Forelimb muscle (tissue), 1 donor: ENCODE measurements at places on chromosomes 11 and 22.

GRCh38 chr11:3732671-3733436, 61.7 kb upstream of the CHRNA10 start:
- no peak for DNase-seq

DNA sequence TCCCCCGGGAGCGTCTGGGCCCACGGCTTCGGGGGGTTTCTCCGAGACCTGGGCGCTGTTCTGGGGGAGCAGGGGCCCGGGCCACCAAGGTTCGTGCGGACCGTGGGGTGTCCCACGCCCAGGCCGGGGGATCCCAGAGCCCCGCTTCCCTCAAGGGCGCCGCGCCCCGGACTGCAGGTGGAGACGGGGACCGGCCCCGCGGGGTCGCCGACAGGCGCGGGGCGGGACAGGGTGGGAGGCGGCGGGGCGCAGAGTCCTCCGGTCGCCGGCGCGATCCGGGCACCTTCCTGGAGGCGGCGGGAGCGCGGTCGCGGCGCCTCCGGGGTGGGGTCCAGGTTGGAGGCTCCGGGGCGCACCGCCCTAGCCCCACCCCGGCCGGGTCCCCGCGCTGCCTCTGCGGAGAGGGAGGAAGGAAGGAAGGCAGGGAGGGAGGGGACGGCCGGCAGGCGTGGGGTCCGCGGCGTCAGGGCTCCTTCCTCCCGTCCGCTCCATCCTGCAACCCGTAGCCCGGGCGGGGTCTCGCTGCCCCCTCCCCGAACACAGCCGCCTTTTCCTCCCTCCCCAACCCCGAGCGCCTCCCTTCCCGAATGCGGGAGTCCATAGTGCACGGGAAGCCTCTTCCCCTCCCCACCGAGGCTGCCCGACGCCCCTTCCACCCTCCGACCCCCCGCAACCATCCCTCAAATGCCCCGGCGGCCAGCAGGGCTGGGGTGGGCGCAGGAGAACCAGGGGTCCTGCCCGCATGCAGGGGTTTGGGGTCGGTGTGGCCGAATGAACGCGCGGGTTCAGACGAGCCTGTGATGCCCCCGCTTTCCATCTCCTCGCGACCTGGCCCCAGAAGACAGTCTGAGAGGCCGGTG, 4.3 kb upstream of the ZBED4 start:
- no peak for DNase-seq

DNA sequence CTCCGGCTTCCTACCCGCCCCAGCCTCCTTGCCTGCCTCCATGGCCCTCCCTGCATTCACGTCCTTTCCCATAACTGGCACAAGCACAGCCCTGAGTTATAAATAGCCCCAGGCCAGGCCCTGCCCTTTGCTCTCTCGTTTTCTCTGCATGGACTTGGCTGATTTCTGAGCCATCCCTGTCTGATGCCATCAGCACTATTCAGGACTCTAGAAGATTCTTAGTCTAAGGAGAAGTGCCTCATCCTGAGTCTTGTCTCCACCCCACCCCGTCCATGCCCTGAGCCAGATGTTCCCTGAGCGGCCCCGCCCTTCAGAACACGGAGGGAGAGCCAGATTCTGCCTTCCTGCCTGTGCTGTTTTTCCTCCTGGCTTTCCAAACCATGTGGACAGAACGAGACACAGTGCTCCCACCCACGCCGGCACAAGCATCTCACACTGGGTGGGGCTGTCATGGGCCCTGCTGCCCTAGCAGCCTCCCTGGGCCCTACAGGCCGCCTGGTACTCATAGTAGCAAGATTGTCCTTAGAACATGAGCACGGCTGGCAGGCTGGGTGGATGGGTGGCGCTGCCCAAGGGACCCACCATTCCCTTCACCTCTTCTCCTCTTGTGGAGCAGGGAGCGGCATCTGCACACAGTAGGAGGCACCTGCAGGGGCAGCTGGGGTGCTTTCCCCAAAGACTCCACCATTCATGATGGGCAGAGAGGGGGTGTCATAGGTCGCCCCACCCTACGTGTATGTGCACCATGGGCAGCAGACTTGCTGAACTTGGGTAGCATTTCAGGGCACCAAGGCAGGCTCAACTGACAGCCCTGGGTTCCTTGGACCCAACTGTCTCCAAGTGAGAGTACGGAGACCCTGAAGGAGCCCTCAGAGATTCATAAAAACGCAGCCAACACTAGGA, 76.9 kb downstream of the BCR start:
- DNase-seq = no peak

- no peak for DNase-seq
These were observed 67.7 kb downstream of the SPON1 start for GRCh38 chr11:14029971-14030920.

- no peak for DNase-seq
These were observed 61.6 kb upstream of the PTPN5 start for GRCh38 chr11:18853086-18853720.

- no peak for DNase-seq
These were observed 32.1 kb downstream of the APOL5 start for GRCh38 chr22:35749808-35750207.

- DNase-seq = no peak
These were observed 19.9 kb upstream of the EMSY start for GRCh38 chr11:76424891-76425290.

DNA sequence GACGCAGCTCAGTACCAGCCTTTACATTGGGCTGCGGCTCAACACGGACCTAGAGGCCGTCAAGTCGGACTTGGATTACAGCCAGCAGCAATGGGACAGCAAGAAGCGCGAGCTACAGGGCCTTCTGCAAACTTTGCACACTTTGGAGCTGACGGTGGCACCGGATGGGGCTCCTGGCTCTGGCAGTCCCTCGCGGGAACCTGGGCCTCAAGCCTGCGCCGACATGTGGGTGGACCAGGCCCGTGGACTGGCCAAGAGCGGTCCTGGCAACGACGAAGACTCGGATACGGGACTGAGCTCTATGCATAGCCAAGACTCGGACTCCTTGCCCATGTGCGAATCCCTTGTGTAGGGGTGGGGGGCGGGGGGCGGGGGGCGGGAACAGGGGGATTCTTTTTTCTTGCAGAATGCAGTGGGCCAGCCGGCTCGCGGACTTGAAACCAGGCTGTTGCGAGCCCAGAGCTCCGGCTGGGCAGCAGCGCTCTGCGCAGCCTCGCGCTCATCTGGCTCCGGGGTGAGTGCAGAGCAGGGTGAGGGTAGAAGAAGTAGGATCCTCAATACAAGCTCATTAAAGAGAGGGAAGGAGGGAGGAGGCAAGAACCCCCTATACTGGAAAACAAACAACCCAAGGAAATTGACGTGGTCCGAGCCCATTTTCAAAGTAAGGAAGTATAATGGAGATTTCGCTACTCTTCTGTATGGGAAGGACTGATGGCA, 1.8 kb downstream of the RASSF10 start:
- DNase-seq = no peak

DNA sequence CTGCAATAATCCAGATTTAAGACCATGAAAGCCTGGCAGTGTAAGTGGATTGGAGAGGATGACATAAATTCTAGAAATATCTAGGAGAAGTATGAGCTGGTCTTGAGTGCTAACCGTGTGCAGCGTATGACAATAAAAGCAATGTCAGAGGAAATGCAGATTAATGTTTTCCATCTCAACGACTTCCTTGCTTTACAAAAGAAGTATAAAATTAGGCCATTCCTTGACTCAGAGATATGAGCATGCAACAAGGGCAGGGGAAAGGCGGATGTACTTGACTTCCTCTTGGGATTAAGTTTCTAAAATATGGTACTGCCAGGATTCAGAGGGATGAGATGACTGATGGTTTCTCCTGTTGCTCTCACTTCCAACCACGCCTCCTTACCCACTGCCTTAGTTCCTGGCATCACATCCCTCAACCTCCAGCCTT, 32.3 kb downstream of the ADAMTS15 start:
- DNase-seq = no peak

GRCh38 chr22:42419243-42419881, 12.8 kb downstream of the NFAM1 start:
- no peak for DNase-seq

GRCh38 chr22:50011447-50012210, 936 bp downstream of the IL17REL start:
- no peak for DNase-seq

- no peak for DNase-seq
These were observed 9.1 kb upstream of the OR10D3 start for GRCh38 chr11:124174001-124174583.
